Thoracic aorta (tissue), 2 donors: ENCODE measurements at places on chromosomes 11 and 22.

DNA sequence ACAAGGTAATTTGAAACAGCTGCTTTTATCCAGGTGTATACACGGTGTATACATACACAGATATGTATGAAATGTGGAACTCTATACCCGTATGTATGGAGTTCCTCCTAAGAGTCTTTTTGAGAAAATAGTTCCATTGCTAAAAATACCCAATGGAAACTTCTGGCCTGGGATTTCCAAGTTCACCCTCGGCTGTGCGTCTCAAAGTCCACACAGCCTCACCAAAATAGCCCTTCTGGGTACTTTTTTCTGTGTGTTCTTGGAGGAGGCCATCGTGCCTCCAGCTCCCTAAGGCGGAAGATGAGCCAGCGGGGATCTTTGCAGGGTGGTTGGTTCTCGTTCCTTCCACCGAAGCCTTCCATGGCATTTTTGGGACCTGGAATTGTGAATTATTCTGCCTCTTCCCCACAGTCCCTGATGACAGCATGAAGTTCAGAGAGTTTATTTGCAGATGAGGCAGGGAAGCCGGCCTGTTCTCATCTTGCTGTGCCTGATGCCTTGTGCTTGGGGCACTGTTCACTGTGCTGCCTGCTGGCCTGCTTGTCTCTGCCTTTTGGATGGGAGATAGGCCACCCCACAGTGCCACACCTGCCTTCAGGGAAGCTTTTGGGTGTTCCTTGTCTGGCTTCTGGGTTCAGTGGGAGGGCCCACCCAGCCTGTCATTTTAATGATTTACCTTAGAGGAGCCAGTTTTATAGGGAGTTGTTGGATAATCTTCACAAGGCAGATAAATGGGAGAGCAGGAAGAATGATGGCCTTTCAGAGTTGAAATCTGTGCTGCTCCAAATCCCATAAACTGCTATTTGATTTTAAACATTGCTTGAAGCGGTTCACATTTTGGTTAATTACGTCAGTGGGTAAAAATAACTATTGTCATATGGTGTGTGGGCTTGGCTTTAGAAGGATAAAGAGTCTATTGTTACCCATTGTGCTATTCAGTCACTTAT, 112.7 kb upstream of the OR4B1 start:
- no peak for DNase-seq

GRCh38 chr11:76654298-76654851, 16.2 kb downstream of the LRRC32 start:
- DNase-seq, result no peak

- no peak for DNase-seq
These were observed 9.1 kb downstream of the PPP6R3 start for GRCh38 chr11:68469642-68470041.

DNA sequence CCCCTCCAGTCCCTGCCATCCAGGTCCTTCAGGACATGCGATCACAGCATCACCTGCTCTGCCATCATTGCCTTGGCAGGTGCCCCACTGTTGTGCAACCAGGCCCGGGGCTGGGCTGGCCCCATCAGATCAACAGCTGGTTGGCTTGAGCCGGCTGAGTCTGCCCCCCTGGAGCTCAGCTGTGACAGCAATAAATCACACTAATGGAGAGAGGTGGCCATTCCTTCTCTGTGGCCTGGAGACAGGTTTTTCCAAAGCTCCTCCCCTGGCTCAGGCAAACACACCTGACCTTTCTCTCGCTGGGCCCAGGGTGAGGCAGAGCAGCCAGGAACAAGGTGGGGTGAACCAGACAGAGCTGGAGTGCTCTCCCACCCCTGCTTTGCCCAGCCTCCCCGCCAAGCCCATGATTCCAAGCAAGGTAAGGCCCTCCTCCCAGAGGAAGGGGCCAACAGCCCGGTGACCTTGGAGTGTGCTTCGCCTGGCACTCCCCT, 8.9 kb upstream of the FXYD2 start:
- no peak for DNase-seq

- no peak for DNase-seq
These were observed 180.5 kb downstream of the MIAT start for GRCh38 chr22:26837784-26838470.

- no peak for DNase-seq
These were observed 86.4 kb downstream of the PIWIL4 start for GRCh38 chr11:94653561-94653960.

GRCh38 chr11:40338739-40339138, 1120.7 kb downstream of the LRRC4C start:
- no peak for DNase-seq

DNA sequence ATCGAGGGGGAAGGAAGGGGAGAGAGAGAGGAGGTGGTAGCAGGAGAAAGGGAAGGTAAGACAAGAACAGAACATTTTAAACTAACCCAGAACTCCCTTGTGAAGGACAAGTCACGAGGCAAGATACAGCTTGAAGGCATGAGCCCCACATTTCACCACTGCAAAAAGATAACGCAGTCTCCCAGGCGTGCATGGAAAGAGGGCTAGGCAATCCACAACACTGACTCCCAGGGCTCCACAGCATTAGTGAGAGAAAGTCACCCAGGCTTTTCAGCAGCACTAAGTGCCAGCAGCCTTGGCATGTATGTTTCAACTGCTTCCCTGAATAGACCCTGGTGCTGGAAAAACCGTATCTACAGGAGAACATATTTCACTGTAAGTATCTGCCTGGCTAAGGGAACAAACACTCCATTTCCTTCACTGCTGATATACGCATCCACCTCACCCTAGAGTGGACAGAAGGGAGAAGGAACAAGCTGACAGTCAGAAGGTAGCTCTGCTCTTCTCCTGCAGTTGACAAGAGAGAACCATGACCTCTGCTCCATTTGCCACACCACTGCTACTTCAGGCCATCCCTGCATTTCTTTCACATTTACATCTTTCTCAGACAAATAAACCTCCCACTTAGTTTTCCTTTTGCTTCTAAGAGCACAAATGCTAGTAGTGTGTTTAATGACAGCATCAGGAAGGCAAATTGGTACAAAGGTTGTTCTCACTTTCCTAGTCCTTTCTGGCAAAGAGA, 87.9 kb downstream of the AMBRA1 start:
- DNase-seq, result no peak

GRCh38 chr11:13119941-13120520, 110.9 kb downstream of the RASSF10 start:
- no peak for DNase-seq

GRCh38 chr11:101817581-101817980, 97.2 kb upstream of the CEP126 start:
- DNase-seq, result no peak

GRCh38 chr11:33134276-33134675, 27.0 kb downstream of the CSTF3 start:
- DNase-seq, result no peak

DNA sequence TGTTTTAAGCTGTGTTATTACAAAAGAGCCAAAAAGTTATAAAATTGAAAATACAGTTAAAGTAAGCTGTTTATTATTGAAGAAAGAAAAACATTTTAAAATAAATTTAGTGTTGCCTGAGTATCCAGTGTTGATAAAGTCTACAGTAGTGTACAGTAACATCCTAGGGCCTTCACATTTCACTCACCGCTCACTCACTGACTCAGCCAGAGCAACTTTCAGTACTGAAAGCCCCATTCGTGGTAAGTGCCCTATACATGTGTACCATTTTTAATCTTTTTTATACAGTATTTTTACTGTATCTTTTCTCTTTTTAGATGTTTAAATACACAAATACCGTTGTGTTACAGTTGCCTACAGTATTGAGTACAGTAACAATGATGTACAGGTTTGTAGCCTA, 35.0 kb downstream of the POLD3 start:
- DNase-seq, result no peak

- DNase-seq, result no peak
These were observed 75.5 kb downstream of the ENTHD1 start for GRCh38 chr22:39818094-39818493.

DNA sequence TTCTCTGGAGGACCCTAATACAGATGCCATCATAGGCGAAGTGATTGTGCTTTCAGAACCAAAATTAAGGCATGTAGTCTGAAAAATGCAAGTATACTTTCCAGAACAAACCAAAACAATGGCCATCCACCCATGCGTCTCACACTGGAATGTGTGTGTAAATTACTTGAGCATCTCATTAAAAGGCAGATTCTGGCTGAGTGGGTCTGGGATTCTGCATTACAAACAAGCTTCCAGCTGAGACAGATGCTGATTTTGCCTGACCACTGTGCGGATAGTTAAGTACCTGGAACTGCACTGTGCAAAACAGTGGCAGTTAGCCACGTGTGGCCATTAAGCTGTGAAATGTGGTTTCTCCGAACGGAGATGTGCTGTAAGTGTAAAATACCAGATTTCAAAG, 26.2 kb downstream of the RRP7A start:
- DNase-seq, result no peak
